Forelimb muscle (tissue), 1 donor: ENCODE measurements at places on chromosomes 1 and 21.

- DNase-seq: no peak
Measured at GRCh38 chr1:247548769-247549182, at the start of gene GCSAML. Gene GCSAML (plus strand): TSS chr1:247549134. CDS start chr1:247549192, 58 bp downstream.

GRCh38 chr1:74673351-74674111 is at the start of gene ERICH3:
Gene ERICH3 (minus strand): TSS chr1:74673792. CDS start chr1:74673519, 273 bp downstream.
- DNase-seq: no peak

- no peak for DNase-seq
Measured at GRCh38 chr1:179785031-179785431, 41.9 kb downstream of the FAM163A start.

- DNase-seq: no peak
Measured at GRCh38 chr1:247209396-247209795, 37.6 kb upstream of the ZNF124 start.

- DNase-seq: no peak
Measured at GRCh38 chr1:6834366-6834765, 49.1 kb downstream of the CAMTA1 start.

DNA sequence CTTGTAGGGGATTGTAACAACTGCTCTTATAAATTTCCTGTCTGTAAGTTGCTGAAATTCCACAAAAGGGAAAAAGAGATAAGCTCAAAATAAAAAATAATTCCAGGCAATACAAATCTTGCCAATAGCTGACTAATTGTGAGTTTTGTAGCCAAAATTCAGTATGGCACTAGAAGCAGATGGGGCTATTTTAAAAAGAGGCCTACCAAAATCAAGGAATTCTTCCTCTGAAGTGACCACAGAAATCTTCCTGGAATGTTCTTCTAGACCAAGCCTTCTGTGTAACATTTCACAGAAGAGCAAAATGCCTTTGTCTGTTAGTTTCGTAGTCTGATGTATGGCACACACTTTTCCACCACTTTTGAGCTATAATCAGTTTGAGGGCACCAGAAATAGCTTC is 127.6 kb downstream of the CYYR1 start:
- DNase-seq: no peak
